CD4-positive, alpha-beta T cell treated with Interleukin-21 for 1 hour (primary cell): ENCODE measurements at places on chromosomes 5 and 9.

DNA sequence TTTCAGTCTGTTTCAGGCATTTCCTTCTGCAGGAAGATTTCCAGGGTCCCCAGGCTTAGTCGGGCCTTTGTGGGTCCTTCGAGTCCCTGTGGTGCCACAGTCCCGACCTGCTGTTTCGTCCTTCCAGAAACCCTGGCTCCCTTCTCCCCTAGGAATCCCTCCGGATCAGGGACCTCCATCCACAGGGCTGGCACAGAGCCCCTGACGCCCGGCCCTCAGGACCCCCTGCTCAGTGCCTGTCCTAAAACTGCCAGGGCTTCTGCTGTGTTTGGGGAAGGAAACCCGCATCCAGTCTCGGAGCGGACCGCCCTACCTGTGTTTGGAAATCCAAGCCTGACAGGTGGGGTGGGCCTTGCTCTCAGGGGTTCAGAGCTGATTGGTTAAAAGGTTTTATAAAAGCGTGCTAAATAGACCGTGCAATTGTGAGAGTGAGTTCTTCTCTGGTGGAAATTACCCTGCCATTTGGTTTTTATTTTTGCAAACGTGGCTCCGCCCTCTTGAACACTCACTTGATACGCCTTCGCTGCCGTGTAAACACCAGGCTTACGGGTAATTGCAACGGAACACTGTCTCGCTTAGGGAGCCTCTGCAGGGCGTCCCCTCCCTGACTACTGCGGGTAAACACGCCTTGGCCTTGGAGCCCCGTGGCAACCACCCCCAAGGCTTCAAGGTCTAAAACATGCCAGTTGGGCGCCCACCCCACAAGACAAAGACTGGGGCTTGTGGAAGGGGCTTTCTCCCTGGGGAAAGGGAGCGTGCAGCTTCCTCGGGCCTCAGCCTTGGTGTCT, 121.2 kb downstream of the PHF2 start:
- DNase-seq = no peak

DNA sequence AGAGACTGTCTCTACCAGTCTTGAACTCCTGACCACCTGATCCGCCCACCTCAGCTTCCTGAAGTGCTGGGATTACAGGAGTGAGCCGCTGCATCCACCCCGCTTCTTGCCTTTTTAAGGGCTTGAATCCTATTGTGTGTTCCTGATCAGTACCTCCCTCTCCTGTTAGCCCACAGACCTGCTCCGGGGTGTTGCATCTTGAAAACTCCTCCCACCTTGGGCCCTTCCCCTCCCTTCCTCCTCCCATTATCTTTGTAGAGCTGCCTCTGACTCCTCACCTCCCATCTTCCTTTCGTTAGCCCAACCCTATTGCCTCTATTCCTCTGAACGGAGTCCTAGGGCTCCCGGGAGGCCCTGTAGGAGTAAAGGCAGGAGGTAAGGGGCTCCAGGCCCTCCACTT, 48.5 kb upstream of the NEK6 start:
- DNase-seq = no peak

DNA sequence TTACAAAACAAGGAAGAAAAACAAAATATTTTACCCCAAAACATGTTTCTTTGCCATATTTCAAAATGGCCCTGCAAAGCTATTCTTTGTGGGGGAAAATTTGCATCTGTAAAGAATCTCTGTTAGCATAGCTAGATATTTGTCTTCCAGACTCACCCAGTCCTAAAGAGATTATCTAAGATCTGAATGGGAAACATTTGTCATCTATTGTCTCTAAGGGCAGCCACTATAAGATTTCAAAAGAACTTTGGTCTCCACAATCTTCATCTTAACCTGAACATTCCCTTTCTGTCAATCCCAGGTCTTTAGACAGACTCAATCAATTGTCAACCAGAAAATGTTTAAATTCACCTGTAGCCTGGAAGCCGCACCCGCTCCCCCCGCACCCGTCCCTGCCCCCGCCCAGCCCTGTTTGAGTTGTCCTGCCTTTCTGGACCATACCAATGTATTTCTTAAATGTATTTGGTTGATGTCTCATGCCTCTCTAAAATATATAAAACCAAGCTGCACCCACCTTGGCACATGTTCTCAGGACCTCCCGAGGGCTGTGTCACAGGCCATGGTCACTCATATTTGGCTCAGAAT, 330.6 kb downstream of the RAB3C start:
- no peak for DNase-seq

- no peak for DNase-seq
Measured at GRCh38 chr5:32520356-32520755, 65.0 kb upstream of the SUB1 start.

DNA sequence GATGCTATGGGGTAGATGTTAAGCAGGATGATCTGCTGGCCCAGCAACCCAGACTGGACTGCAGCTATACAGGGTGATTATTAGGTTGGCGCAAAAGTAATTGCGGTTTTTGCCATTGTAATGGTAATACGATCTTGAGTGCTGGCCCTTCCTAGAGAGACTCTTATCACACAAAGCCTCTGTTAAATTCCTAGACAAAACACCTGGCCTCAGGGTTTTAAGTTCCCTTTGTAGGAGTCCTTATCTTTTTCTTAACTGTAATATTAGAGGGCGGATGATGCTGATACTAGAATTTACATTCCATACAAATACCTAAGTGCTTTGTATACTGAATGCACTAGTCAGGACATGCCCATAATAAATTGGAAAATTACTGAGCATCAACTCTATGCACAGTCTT, 222.2 kb downstream of the NDUFS4 start:
- DNase-seq = no peak

DNA sequence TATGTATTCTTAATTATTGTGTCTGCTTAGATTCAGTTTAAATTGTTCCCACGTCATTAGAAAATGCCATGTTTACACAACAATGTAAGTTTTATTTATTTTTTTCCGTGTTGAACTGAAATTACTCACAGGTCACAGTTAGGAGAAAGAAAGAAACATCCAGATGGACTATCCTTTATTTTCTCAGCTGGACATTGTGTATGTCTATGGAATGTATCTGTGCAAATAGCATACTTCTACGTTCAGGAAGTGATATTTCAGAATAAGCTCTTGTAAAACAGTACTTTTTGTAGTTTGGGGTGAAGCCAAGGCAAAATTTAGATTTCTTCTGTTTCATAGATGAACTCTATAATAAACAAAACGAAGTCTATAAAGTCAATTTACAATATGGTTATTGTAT, 249.0 kb upstream of the ZNF608 start:
- DNase-seq = no peak

DNA sequence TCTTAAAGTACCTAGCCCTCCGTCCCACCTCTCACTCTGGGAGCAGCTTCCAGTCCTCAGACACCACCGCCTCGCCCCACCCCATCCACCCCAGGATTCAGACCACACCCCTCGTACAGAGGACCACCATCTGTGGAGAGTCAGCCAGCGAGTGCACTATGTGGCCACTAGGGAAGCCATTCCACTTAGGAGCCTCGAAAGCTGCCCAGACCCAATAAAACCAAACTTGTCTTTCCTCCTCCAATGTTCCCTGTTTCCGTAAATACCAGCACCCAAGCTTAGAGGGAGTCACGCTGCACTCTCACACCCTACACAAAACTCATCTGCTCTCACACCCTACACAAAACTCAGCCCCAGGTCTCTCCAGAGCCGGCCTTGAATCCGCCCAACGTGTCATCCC, 1.9 kb downstream of the GCNT4 start:
- peak; percentile 26 for DNase-seq

- DNase-seq = no peak
Measured at GRCh38 chr5:54194318-54194717, 116.1 kb downstream of the ARL15 start.

DNA sequence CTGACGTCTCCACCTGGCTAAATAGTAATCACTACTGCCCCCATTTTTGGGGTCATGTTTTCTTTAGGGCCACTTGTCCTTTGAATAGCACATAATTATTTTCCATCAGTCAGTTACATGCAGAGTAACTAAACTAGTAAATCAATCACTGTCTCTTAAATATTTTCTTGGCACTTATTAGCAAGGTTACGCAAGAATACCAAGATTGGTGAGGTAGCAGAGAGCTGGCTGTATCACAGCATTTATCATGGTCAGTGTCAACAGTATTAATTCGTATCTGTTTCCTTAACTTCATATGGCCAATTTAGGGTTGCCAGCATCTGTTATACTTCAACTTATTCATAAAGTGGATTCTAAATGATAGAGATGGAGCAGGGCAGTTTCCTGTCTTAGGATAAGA, 346.8 kb upstream of the FAM174A start:
- DNase-seq = no peak

GRCh38 chr5:55450050-55450765, 84.6 kb downstream of the PLPP1 start:
- DNase-seq = no peak

DNA sequence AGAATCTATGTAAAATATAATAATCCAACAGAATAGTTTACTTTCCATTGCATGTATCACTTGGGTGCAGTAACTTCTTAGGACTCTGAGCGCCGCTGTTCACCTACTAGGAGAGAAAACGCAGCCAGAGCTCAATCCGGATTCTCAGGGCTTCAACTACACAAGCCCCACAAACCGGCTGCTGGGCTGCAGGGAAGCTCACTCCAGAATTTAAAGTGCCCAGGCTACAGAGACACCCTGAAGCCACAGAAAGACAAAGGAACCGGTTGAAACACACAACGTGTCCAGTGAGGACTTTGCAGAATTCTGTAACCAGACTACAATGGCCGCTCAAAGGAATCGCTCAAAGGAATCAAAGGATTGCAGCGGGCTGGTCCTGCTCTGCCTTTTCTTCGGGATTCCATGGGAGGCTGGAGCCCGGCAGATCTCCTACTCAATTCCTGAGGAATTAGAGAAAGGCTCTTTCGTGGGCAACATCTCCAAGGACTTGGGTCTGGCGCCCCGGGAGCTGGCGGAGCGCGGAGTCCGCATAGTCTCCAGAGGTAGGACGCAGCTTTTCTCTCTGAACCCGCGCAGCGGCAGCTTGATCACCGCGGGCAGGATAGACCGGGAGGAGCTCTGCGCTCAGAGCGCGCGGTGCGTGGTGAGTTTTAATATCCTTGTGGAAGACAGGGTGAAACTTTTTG, at the start of gene PCDHGA10:
TSS of gene PCDHGA10 (plus strand) at position 134 of the 686 bp plus-strand sequence. CDS start at position 323, 189 bp downstream.
- peak; percentile 63 for DNase-seq

DNA sequence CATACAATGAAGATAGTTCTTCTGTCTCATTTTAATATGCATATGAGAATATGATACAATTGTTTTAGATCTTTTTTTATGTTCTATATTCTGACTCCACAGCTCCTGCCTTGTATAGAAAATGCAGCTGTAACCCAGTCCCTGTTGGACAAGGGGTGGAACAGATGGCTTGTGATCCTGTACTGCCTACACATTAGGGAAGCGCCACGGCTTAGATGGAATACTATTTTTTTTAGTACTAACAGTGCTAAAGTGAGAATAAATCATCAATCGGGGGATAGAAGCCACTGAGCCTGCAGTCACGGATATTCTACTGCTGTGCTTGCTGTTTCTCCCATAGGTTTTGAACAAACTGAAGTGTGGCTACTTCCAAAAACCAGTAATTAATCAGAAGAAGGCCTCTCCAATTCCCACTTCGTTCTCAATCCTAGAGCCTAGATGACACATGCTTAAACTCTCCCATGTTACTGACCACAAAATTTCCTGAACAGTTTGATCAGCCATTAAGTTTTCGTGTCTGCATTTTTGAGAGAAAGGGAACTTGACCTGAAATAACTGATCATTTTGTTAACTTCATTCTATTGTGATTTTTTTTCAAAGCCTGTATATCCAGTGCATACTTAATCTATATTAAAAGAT, 150.3 kb downstream of the CDH18 start:
- DNase-seq = no peak

DNA sequence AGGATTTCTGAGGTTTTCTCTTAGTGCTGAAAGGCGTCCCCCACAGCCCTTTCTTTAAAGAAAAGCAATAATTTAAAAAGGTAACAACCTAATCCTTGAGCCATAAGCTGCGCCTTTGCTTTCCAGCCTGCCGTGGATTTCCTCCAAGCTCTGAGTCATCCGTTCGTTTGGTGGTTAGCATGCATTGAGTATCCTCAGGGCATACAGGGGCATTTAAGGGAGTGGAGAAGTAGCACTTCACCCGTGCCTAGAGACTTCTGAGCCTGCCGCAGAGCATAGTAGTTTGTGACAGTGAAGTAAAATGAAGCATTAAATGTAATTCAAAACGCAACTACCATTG, 892 bp upstream of the TNC start:
- DNase-seq = no peak

GRCh38 chr9:96514800-96515158, 64.8 kb downstream of the HABP4 start:
- no peak for DNase-seq

GRCh38 chr9:126860757-126861466, 473 bp downstream of the ZBTB34 start:
- DNase-seq = peak; percentile 9

DNA sequence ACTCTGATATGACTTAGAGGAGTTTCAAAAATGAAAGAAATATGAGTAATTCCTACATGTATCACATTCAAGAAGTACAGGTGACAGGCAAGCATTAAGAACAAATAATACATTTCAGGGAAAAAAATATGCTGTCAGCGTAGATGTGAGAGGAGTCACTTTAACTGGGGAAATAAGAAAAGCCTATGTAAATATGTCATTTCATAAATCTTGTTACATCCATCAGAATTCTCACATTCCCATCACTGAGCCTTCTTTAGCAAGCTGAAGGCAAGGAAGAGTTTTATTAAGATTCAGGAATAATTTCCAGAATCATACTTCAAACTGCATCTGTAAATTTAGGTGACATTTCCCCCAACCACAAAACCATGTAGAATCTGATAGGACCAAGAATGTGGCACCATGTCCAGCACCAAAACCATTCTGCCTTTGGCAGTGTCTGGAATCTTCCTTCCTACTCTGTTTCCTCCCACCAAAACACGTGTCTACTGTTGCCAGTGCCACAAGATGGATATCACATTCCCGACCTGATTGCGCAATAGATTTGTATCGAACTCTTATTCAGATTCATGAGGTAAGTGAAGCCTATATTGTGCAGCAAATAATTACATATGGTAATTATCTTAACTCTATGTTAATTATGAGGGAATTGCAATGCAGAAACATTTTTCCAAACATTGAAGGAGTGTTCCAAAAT, 690.9 kb downstream of the ISL1 start:
- no peak for DNase-seq

- no peak for DNase-seq
Measured at GRCh38 chr5:143086908-143087637, 316.4 kb downstream of the NR3C1 start.

GRCh38 chr5:67199859-67200258, 3.3 kb upstream of the CD180 start:
- no peak for DNase-seq

- no peak for DNase-seq
Measured at GRCh38 chr5:72480841-72481240, 26.4 kb downstream of the ZNF366 start.

DNA sequence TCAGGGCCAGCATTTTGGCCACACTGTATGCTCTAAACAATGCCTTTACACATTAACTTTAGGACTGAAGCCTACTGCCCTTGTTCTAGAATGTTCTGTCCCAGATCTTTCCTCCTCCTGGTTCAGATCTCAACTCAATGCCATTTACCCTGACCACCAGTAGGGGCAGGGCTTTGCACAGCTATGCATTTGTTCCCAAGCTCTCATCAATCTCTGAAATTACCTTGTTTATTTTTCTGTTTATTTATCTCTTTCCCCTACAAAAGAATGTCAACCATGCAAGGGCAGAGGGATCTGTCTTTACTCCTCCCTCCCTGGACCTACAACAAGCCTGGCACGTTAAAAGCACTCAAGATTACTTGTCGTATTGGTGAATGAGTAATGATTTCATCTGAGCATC, 612.9 kb downstream of the BNC2 start:
- DNase-seq = no peak
